Stimulated activated CD8-positive, alpha-beta memory T cell treated with anti-CD3 and anti-CD28 coated beads, Interleukin-7, amount 100 ng/mL, for 1 hour (primary cell): ENCODE measurements at places on chromosomes 2 and 18.

GRCh38 chr18:11667578-11667977 lies 21.5 kb upstream of the GNAL start:
- DNase-seq, result no peak

DNA sequence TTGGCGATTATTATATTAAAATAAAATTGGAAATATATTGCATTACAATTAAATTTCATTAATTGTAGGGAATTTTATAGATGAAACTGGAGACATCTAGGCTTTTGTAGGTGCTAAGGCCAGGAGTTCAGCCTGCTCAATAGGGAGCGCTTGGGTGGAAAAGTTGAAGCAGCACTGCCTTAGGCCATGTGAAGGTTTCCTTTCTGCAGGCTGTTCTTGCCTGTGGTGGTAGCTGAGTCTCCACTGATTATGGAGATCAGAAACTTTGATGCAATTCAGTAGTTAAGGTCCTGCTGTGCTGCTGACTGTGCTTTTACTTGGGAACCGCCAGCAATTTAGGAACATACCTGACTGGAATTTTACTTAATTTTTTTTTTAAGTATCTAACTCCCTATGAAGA lies 179.9 kb upstream of the BOD1L2 start:
- no peak for DNase-seq

- DNase-seq, result no peak
Measured at GRCh38 chr2:19416784-19417684, 58.6 kb upstream of the OSR1 start.

DNA sequence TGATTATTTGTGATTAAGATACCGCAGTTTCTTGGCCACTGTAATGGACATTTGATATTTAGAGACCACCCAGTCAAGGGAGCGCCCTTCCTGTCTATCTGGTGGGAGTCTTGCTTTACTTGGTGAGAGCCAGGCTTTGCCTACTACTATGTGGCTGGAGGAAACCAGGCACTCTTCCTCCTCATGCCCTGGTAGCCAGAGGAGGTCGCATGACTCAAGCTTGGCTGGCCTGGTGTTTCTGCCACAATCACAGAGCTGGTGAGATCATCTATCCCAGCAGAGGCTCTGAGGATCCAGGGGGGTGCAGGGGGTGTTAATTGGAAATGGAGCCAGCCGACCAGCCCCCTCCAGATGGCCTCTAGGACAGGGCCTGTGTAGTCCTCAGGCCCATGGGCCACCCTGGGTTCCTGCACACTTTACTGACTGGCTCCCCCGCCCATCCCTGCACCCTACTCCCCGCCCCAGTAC lies 46.8 kb upstream of the BIN1 start:
- DNase-seq, result no peak

GRCh38 chr18:8686611-8687010 lies 18.7 kb upstream of the MTCL1 start:
- DNase-seq, result no peak

DNA sequence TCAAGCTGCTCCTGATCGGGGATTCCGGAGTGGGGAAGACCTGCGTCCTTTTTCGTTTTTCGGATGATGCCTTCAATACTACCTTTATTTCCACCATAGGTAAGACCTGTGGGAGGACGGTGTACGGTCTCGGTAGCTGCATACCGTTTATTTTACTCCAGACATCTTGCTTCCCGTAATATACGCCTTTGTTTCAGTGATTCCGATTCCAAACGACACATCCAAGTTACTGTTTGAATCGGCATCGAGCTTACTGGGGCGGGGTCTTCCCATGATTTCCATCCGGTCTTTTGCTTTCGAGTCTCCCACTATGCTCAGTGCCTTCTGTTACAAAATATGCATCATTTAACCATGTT lies 731 bp downstream of the RAB10 start:
- no peak for DNase-seq

GRCh38 chr2:238730001-238730669 lies 117.8 kb upstream of the TWIST2 start:
- no peak for DNase-seq

DNA sequence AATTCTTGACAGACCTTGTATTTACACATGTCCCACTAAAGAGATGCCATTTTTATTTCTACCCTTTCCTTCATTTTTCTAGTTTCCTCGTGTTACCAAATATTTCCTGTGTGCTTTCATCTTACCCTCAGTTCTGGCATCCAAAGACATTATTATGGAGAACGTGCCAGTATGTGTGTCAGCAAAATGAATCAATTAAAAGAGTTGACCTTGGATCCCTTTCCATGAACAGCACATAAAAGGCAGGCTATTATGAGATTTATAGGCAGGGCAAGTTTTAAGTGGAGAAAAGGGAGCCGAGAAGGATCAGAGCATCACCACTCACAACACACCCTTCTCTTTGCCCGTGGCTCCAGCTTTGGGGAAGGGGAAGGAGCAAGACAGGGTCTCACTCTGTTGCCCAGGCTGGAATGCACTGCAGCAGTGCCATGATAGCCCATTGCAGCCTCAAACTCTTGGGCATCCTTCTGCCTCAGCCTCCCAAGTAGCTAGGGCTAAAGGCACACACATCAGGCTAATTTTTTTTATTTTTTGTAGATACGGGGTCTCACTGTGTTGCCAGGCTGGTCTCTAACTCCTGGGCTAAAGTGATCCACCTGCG lies 149.9 kb downstream of the GFPT1 start:
- DNase-seq, result no peak

DNA sequence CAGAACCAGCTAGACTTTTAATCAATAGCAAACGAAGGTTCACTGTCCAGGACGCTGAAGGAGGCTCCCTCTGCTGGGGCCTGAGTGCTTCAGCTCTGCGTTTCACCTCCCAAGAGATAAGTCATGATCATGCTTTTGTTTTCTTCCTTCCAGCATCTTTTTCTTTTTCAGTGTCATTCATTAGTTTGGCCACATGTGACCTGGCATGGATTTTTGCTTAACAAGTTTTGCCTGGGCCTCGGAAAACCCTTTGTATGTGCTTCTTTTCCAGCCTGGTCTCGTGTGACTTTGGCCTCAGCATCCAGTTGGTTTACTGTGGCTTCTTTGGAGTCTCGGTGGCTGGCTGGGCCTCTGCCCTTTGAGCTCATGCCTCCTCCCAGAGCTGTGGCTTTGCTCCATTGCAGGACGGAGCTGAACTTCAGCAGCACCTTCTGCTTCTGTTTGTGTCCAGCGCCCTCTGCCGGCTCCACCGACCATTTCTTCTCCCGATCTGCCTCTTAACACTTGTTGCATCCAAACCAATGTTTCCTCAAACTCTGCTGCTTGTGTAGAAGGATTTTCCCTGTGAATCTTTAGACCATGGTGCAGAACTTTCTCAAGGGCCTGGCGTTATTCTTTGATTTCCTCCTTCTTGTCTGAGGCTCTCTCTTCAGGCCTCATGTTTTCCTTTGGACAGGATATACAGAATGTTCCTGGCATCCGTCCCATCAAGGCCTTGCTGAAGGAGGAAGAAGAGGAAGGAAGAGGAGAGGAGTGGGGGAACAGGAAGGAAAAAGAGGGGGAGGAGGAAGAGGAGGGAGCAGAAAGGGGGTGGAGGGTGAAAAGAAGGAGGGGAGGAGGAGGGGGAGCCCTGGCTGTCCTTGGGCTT lies 23.6 kb upstream of the HES6 start:
- DNase-seq, result peak; percentile 46

- no peak for DNase-seq
Measured at GRCh38 chr2:43100883-43101662, 125.3 kb downstream of the ZFP36L2 start.

GRCh38 chr2:66830881-66831280 lies 396.0 kb downstream of the MEIS1 start:
- DNase-seq, result no peak

DNA sequence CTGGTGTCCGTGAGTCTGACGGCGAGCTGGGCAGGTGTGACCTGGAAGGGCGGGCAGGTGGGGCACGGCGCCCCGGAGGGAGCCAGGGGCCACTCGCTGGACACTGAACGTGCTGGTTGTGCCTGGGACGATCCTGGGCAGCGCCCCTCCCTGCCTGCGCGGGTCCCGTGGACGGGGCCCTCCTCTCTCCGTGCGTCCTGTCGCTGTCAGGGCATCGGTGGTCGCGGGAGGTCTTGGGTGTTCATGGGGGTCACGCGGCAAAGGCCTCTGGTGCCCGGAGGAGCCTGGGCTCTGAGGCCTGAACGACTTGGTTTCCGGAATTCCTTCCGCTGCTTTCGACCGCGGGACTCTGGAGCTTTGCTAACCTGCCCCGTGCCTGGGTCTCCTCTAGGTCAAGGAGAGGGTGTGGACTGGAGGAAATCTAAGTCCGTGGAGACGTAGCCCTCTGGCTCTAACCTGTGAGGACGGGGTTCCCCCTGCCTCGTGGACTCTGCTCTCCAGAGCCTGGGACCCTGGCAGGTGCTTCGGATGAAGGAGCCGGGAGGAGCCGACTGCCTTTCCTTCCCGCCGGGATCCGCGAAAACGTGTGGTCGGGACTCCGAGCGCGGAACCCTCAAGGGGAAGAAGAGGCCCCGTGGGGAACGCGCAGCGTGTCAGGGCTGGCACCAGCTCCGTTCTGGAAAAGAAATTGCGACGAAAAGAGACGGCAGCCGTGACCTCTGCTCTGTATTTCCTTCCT lies 14.7 kb downstream of the SOX11 start:
- DNase-seq, result no peak

- no peak for DNase-seq
Measured at GRCh38 chr18:38576916-38577315, 1011.3 kb upstream of the CELF4 start.

DNA sequence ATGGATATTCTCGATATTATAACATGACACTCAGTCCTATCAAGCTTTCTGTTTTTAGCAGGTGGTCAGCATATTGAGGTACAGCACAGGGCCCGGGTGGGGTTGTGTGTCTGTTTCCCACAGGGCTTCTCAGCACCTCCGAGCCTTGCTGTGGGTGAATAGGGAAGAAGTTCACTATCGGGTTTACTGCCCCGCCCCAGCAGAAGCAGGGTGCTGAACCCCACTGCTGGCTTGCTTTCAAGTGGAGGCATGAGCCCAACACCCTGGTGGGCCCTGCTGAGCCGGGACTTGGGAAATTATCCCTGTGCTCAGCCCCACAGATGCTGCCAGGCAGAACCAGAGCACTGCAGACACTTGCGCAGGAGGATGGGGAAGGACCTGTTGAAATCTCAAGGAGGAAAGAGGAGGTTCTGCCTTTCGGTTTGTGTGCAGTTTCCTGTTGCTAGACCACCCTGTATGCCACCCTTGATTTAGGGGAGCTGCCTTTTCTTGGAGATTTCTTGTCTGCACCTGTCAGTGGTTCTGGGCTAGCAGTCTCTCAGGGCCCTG lies 270.3 kb upstream of the SALL3 start:
- no peak for DNase-seq

- no peak for DNase-seq
Measured at GRCh38 chr18:74654638-74655037, 57.0 kb downstream of the ZNF407 start.
